OCI-M1 (cell line): ENCODE measurements at places on chromosomes 4 and X.

GRCh38 chr4:123747016-123747415 is 350.4 kb downstream of the SPRY1 start:
- peak; percentile 19 for DNase-seq

- DNase-seq = no peak
Observed at GRCh38 chrX:42485601-42486000, 292.4 kb downstream of the PPP1R2C start.

GRCh38 chrX:8310409-8310808 is 139.3 kb upstream of the VCX2 start:
- DNase-seq = no peak

DNA sequence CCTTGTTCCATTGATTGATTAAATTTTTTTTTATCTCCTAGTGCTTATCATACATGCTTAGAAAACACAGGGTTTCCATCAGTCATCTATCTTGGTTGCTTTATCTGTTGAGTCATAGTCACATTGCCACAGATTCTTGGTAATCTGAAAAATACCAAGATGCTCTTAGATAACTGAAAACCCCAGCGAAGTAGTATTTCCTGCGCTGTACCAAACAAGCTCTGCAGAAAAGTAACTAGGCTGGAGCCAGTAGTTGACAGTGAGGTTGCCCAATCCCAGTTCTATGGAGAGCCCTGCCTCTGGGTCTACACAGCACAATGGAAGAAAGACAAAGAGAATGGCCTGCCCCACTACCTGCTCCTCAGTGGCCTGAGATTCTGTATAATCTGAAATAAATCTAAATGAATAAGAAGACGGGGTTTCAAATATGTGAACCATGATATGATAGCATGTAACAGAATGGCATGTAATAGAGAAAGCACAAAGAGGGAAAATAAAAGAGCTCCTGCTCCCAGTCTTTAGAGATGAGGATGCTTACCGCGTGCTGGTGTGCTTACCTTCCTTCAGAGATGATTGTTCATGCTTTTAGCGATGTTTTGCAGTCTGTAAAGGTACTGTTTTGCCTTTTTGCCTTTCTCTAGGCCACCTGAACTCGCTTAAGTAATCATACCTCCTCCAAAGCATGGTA is 55.3 kb upstream of the RAPGEF2 start:
- peak; percentile 80 for DNase-seq

DNA sequence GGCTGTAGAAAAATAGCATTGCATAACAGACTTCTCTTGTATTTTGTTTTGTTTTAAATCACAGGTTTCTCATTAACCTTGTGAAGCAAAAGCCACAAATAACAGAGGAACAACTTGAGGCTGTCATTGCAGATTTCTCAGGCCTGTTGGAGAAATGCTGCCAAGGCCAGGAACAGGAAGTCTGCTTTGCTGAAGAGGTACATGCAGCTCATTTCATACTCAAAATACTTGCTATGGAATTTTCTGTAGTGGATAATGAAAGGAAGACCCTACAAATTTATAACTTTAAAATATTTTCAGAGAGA is 17.6 kb downstream of the AFP start:
- no peak for DNase-seq

GRCh38 chr4:14518136-14518535 is 484.1 kb upstream of the CPEB2 start:
- DNase-seq = no peak

- DNase-seq = no peak
Observed at GRCh38 chrX:150234126-150234525, 129.0 kb upstream of the MAMLD1 start.

DNA sequence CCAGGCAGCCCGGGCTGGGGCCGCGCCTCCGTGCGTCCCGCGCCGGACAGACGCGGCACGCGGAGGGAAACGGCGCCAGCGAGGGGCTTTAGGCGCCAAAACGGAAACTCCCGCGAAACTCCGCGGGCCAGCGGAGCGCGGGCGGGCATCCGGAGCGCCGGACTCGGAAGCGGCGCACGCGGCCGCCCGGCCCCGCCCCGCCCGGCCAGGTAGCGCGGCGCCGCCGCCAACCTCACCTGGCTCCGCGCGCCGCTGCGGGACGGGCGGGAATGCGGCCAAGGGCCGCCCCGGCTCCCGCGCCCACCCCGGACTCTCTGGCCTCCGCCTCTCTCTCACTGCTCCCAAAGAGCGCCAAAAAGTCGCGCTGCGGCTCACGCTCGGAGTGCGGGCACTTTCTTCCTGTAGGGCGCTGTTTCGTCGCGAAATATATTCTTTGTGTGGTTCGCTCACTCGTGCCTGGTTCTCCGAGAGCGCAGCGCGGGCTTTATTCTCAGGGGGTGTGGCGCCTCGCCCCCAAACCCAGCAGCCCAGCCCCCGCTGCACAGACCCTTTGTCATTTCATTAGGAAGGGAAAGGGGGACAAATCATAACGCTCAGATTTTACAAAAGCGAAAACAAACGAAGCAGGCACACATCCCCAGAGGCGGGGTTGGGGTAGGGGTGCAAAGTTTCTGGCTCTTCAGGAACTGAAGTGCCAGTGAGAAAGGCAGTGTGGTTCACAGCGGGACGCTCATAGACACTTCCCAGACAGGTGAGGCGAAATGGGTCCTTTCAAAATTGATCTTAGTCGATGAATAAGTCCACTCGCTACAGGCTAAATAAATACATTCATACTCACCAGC is 961 bp upstream of the MBNL3 start:
- peak; percentile 72 for DNase-seq

- DNase-seq = no peak
Observed at GRCh38 chrX:108167211-108167872, 75.8 kb downstream of the ATG4A start.

DNA sequence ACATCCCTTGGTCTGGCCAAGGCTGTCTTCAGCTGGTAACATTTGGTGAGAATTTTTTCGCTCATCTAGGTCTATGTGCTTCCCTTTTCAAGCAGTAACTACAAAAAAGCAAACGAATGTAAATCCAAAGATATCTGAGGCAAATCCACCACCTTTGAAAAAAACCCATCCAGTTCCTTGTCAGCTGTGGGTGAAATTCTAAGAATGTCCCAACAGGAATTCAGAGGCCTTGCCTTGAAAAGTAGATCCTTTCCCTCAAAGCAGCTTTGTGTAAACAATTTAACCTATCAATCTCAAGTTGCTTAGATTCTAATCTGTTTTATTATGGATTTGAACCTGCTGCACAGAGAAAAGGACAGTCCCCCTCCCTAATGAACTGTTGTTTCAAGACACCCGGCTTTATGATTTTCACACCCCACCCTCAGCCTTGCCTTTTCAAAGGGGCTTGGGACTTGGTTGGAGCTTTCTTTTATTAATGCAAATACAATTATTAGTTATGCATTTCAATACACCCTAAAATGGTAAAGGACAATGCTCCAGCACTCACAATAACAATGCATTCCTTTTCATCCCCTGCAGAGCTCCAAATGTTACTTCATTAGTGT is 166.6 kb downstream of the LDB2 start:
- no peak for DNase-seq

DNA sequence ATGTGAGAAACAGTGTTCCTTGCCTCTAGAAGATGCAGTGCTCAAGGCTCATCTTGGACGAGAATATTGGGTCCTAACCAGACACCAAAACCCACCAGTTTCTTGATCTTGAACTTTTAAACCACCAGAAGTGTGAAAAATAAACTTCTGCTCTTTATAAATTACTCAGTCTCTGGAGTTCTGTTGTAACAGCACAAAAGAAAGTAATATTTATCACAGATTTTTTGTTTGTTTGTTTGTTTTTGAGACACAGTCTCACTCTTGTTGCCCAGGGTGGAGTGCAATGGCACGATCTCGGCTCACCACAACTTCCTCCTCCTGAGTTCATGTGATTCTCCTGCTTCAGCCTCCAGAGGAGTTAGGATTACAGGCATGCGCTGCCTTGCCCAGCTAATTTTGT is 371.1 kb upstream of the NDST4 start:
- peak; percentile 52 for DNase-seq

- no peak for DNase-seq
Observed at GRCh38 chr4:73586666-73587065, 33.6 kb downstream of the RASSF6 start.

DNA sequence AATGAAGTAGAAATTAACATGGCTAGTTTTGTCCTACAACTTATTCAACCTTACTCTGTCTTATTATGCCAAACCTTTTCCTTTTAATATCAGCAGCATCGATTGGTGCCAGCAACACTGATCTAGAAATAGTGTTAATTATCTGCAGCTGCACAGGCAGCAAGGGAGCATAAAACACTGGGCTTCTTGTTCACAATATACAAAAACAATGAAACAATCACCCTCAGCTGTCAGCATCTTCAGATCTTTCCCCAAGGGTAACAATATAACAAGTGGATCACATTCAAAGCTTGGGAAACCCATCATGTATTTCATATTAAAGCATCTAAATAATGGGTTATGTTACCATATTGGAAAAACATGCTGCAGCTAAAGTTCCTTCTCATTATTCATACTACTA is 238.1 kb downstream of the SPOCK3 start:
- no peak for DNase-seq

- peak; percentile 85 for DNase-seq
Observed at GRCh38 chr4:181971411-181971810, 271.8 kb upstream of the TENM3 start.
